ENCODE measurements at places on chromosomes 7 and 10.

GRCh38 chr10:4260483-4261124 is 475.6 kb upstream of the KLF6 start:
- peak; percentile 62 for DNase-seq

DNA sequence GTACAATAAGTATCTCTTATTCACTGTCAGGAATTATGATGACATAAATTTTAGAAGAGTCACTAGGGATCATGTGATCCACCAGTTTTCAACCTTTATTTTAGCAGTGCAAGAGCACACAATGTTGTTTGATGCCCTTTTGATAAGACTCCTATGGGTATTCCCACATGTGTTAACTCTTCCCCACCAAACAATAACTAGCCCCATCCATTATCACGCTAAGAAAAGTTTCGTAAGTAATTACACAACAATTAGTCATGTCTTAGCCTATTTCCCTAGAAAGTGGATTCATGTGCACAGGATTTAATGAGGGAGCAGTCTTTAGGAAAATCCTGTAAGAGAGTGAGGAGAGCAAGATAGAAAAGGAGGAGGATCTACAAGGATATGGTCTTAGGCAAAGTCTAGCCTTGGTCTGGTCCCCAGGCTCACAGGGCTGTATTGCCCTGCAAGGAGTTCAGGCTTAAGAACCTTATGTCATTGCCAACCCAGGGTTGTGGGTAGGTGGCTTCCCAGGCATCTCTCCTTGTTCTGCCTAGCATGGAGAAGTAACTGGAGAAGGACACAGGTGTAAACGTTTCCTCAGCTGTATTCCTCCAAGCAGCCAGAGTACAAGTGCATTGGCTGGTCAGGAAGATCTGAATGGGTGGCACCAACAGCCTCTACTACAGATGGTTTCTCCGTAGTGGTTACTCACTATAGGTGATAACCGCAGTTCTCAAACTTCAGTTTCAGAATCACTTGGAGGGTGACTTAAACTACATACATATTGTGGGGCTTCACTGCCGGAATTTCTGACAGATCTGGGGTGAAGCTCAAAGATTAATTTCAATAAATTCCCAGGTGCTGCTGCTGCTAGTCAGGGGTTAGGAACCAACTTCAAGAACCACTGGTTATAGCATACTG is 574.5 kb downstream of the SUGCT start:
- DNase-seq, result no peak

- no peak for DNase-seq
These were observed 126.4 kb upstream of the GHITM start for GRCh38 chr10:84012831-84013458.

GRCh38 chr7:133310232-133310862 is 57.5 kb downstream of the EXOC4 start:
- no peak for DNase-seq

GRCh38 chr7:24842449-24843241 is 85.4 kb upstream of the GSDME start:
- DNase-seq, result no peak

- no peak for DNase-seq
These were observed 26.8 kb upstream of the NPS start for GRCh38 chr10:127522298-127522697.

DNA sequence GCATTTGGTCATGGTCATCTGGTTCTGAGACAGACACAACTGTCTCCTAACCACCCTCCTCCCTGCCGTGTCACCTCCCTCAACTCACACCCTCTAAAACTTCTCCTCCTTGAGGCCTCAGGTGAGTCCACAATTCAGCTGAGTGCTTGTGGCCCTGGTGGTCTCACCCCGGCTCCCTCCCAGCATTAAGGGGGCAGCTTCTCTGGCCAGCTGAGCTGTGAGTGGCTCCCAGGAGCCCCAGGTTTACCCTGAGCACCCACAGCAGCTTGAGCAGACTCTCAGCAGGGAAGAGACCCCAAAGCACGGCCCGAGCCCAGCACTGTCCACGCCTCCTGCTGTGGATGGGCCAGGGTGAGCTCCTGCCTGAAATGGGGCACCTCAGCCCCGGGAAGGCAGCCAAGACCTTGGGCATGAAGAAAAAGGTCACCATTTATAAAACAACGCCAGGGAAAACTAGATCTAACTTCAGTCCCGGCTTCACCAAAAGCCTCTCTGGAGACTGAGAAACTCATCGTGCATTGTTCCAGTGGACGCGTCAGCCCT is 201.2 kb downstream of the TCERG1L start:
- DNase-seq, result no peak

DNA sequence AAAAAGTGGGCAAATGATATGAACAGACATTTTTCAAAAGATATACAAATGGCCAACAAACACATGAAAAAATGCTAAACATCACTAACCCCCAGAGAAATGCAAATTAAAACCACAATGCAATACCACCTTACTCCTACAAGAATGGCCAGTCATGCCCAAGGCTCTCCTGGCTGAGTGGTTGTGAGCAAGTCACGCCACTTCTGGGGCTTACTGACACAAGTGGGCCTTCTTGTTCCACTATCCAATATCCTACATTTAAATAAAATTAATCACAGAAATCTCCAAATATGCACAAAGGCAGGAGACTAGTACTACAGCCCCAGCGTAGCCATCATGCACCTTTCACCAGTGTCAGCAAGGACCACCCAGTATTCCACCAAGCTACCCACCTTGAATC is 181.9 kb downstream of the TNS3 start:
- DNase-seq, result no peak

DNA sequence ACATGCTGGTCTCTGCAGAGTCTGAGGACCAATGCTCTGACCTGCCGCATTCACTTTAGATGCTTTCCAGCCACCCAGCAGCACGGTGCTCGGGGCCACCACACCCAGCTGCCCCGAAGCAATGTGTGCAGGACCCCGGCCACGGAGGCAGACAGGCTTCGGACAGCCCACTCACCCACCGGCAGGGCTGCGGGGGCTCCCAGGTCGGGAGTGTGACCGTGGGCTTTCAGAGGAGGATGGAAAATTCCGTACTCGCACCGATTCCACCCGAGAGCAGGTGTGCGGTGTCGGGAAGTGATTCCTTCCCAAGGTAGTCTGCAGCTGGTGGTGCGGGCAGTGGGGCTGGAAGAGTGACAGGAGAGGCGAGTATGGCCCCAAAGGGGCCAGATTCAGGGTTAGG is 190.9 kb downstream of the DNAJB6 start:
- no peak for DNase-seq

- DNase-seq, result no peak
These were observed 34.6 kb downstream of the CHST3 start for GRCh38 chr10:71998840-71999194.

DNA sequence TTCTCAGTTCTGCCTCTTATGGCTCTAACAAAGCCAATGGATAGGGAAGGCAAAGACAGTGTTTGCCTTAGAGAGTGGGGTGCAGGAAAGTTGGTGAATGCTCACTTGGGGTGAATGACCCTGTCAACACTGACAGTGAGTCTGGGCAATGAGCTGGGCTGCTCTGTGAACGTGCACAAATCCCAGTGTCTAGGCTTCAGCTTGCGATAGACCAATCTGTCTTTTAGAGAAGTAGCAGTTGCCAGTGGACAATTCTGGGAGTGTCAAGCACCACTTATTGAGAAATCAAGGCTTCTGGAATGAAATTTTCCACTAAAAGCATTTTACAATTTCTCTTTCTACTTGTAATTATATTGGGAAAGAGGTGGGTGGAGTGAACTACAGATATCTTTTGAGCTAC is 141.4 kb downstream of the HERPUD2 start:
- DNase-seq, result no peak

DNA sequence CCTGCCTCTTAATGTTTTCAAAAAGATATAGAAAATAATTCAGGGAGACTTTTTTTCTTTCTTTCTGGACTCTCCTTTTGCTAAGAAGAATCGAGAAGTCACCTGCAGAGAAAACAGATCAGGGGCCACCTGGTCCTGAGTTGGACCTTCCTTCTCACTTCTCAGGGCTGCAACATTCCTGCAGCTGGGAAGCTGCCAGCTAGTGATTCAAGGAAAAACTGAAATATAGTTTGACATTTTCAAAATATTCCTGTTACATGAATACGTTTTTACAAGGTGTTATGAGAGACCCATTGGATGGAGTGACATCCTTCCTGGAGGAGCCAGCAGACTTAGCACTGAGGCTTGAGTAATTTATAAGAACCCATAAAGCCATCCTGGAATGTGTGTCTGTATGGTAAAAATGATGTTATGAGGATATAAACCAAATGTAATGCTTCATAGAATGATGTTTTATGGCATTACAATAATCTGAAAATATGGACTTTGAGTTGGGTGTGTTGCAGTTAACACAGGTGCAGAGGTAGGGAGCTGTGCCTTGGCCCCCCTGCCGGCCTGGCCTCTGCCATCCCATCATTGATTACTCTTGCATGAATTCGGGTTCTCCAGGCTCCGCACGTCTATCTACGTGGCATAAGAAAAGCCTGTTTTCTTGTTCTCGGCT is 149.7 kb downstream of the PAXIP1 start:
- DNase-seq, result no peak

GRCh38 chr7:112411186-112411795 is 39.0 kb upstream of the IFRD1 start:
- DNase-seq, result no peak

DNA sequence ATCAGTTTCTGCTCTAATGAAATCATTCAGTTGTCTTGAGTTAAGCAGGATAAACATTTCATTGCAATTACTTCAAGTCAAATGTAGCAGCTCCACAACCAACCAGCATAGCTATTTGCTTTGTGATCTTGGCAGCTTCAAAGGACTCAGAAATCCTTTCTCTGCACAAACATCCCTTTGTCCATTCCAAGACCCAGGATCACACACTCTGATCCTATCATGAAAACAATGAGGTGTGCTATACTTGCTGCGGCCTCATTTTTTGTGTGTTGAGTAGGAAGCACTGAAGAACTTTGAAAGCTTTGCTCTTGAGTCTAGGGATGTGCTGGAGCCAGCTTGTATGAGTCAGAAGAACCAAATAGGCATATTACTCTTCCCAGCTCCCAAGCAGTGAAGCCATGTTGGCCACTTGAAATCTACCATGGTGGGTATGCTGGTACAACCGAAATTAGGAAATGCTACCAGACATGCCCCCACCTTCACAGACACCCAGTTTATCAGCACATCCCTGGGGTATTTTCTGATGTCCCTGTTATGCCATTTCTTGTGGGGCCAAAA is 199.4 kb upstream of the PRSS58 start:
- DNase-seq, result no peak

DNA sequence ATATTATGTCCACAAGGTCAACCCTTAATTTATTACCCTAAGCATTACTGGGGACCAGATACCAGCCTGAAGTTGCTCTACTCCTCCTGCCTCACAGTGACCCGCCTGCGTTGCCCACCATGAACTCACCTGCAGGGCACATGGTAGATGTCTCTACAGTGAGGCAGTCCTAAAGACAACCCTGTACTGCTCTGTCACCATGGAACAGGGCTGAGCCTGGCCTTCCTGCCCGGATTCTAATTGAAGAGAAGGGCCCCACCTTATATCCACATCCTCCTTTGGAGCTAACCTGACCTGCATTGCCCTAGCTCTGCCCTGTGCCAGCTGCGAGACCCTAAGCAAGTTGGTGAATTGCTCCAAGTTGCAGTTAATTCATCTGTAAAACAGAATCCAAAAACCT is 4.1 kb downstream of the SH3PXD2A start:
- no peak for DNase-seq

DNA sequence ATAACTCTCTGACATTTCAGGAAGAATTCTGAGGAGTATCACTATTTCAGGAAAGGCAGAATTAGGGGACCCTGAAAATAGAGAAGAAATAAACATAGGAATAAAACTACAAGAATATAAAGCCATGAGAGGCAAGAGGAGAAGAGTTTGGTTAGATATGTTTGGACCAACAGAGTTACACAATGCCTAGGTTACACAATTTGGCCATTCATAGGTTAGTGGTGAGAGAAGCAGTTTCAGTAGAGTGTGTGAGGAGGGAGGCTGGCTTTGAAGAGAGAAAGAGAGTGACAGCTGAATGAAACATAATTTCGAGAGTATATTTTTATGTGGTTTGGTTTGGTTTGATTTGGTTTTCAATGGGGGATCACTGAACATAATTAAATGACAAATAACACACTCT is 783.2 kb upstream of the LRRN3 start:
- no peak for DNase-seq

- no peak for DNase-seq
These were observed 64.2 kb downstream of the NKX6-2 start for GRCh38 chr10:132721725-132722124.

DNA sequence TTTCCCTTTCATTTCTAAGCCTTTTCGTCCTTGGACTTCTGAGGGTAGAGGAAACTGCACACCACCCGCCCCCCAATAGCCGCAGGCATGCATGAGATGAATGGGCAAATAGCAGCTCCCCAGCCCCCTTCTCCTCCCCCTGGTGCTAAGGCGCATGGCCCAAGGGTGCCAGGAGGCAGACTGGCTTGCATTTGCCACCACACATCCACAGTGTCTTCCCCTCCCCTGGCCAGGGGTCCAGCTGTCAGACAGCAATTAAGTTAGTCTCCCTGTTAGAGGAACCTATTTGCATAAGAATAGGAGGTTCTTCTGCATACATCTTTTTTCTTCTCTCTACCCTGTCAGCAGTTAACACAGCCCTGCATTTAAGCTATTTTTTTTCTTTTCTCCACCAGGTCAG is 20.2 kb downstream of the TOMM7 start:
- no peak for DNase-seq

DNA sequence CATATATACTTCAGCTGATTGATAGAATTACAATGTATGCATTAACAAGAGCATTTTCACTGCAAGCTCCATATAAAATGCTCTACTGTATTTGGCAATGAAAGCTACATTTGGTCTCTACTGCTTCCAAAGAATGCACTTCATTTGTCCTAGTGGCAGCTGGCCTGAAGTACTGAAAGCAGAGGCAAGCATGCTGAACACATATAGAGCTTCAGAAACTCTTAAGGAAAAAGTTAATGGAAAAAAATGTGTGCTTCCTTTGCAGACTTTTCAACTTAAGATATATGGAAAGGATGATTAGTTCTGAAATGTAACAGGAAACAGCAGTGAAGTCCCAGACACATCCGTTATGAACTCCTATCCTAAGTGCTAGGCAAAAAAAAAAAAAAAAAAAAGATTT is 537.1 kb upstream of the POM121L12 start:
- DNase-seq, result no peak

DNA sequence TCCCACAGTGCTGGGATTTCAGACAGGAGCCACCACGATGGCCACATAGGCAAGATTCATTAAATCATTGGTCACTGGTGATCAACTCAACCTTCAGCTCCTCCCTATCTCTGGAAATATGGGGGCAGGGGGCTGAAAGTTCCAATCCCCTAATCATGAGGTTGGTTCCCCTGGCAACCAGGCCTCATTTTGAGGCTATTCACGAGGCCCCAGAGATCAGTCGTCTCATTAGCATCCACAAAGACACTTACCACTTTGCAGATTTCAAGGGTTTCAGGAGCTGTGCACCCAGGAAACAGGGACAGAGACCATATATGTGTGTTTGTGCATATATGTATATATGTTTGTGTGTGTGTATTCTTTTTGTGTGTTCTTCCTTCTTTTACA is 7.7 kb upstream of the GUSB start:
- DNase-seq, result no peak

GRCh38 chr10:74328388-74328787 is 177.4 kb downstream of the ADK start:
- no peak for DNase-seq

Data from fibroblast of skin of left biceps (primary cell).